Right renal pelvis (tissue), 4 donors: ENCODE measurements at places on chromosomes 6 and 20.

GRCh38 chr6:150377211-150377781 is 8.5 kb downstream of the IYD start:
- DNase-seq: no peak

- no peak for DNase-seq
These were observed 13.6 kb downstream of the BNIP5 start for GRCh38 chr6:36323062-36323461.

DNA sequence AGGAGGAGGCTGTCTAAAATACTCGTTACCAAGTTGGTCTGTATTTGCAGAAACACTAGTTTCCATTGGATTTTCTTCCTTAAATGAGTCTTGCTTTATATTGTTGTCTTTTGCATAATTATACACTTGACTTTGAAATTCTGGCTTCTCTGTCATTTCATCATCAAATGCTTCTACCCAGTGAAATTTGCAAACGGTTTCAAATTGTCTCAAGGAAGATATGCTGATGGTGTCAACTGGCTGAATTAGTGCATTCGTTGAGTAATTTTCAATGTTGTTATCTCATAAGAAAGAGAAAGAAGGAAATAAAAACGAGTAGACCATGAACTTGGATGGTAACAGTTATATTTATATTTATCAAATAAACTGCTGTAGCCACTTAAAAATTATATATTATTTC is 10.8 kb downstream of the CAGE1 start:
- DNase-seq: no peak

DNA sequence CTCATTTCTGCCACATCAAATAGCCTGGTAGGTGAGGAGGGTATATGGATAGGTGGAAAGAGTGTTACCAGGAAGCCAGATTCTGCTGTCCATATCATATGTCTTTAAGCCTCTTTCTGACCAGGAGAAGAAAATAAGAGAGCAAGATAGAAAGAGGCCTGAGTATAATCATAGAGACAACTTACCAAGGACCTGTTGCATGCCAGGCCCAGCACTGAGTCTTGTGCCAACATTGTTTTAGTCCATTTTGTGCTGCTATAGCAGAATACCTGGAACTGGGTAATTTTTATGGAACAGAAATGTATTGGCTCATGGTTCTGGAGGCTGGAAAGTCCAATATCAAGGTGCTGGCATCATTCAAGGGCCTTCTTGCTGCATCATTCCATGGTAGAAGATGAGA is 7.3 kb upstream of the ADA start:
- DNase-seq: no peak

DNA sequence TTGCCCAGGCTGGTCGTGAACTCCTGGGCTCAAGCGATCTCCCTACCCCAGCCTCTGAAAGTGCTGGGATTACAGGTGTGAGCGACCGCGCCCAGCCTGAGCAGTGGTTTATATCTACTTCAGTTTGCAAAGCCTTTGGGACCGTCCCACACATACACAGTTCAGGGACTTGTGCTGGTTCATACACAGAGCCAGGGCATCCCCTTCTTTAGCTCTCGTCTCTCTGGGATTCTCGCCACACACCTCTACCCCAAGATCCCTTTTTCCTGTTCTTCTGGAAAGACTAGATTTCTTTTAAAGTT is 12.5 kb downstream of the CAP2 start:
- DNase-seq: no peak

GRCh38 chr20:13723011-13723410 is 61.7 kb downstream of the ESF1 start:
- DNase-seq: no peak

DNA sequence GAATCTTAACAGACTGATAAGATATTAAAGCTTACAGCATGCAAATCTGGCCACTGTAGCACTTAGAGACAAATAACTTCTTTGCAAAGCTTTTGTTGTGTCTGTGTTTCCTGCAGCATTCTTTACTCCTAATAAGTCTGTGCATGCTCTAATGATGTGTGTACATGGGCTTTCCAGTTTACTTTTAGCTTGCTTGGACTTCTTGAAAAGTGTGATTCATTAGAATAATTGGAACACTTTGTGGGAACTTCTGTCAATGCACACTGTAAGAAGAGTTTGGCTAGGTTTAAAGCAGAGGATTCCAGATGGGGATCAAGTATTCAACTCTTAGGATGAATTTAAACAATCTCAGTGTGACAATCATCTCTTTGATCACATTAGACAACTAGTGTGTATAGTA is 22.1 kb upstream of the TINAG start:
- DNase-seq: no peak

DNA sequence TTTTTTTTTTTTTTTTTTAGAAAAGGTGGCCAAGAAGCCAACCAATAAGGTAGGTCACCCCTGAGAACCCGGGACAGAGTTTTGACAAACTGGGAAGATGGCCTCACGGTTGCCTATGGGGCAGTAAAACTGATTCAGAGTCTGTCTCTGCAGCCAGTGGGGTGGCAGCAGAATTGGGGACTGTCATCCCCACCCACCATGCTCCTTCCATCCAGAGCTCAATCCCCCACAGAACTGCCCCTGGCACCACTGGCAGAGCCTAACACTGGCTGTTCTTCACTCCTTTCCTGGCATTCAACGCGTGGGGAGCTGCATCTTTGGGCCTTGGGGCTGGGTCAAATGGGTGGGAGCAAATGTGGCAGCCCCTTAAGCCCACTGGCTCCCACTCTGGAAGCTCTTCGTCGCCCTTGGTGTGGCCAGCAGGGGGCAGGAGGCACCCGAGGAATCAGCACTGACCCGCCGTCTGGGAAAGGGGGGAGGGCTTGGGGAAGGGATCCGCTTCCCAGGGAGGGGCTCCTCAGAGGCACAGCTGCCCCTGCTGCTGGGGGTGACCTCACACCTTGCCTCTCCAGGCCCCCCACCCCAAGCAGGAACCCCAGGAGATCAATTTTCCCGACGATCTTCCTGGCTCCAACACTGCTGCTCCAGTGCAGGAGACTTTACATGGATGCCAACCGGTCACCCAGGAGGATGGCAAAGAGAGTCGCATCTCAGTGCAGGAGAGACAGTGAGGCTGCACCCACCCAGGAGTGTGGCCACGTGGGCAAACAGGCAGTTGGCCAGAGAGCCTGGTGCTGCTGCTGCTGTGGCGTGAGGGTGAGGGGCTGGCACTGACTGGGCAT is 10.4 kb downstream of the CD40 start:
- no peak for DNase-seq

DNA sequence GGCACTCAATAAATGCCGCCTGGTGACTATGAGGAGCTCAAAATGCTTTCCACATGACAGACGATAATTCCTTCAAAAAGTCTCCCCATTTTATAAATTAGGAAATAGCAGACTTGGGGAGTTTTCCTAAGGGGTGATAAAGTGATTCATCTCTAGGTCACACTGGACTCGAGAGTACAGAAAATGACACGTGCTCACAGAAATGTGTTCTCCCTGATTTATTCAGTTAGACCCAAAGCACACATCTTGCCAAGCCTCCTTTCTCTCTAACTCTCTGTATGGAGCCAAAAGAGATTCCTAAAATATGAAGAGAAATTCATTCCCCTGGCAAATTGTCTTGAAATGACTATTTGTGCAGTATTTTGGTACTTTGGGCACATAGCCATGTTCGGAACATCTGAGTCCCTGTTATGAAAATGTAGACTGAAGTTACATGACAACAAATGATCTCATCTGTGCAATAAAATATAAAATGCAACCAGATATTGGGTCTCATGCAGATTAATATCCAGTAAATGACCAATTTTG is 381.1 kb downstream of the TFAP2B start:
- DNase-seq: no peak

GRCh38 chr6:145815309-145816274 is 997 bp upstream of the FBXO30 start:
- no peak for DNase-seq

- no peak for DNase-seq
These were observed 11.2 kb downstream of the COL9A3 start for GRCh38 chr20:62828051-62828450.

GRCh38 chr20:561437-562231 is 18.0 kb upstream of the CSNK2A1 start:
- peak; percentile 58 for DNase-seq

GRCh38 chr6:53299331-53300005 is 49.3 kb downstream of the ELOVL5 start:
- DNase-seq: no peak

DNA sequence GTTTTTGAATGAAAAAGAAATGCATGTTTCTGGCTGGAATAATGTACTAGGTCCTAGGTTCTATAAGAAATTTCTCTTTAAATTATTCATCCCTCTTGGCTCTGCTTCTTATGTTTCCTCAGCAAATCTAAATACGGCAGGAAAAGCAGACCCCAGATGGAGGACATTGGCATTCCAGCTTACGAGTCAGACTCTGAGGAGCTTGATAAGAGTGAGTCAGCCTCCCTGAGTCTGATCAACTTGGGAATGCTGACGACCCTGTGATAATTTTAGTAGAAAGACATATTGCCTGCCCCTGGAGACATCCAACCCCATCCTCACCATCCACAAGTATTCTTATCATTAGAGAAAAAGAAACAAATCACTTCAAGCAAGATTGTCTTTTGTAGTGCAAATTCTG is 509.7 kb upstream of the MARCKS start:
- no peak for DNase-seq

DNA sequence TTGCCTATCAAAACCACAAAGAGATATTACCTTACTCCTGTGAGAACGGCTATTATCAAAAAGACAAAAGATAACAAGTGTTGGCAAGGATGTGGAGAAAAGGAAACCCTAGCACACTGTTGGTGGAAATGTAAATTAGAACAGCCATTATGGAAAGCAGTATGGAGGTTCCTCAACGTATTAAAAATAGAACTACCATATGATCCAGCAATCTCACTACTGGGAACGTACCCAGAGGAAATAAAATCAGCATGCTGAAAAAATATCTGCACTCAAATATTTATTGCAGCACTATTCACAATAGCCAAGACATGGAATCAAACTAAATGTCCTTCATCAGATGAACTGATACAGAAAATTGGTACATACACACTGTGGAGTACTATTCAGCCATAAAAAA is 149.4 kb upstream of the MLN start:
- DNase-seq: no peak

DNA sequence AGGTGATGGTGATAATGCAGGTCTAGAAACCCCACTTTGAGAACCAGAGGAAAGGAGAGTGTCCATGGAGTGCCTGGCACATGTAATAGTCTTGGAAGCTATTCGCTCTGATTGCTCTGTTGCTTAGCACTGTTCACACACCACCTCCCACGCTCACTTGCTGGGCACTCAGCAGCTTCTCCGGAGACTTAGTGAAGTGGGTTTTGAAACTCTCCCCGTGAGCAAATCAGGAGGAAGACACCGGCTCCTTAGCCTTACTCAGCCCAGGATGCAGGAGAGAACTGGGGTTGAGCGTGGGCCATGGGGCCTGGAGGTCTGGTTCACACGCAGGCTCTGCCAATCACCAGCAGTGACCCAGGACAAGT is 22.2 kb downstream of the BMP7 start:
- no peak for DNase-seq

- no peak for DNase-seq
These were observed 405.7 kb downstream of the RNF144B start for GRCh38 chr6:18792866-18793265.

DNA sequence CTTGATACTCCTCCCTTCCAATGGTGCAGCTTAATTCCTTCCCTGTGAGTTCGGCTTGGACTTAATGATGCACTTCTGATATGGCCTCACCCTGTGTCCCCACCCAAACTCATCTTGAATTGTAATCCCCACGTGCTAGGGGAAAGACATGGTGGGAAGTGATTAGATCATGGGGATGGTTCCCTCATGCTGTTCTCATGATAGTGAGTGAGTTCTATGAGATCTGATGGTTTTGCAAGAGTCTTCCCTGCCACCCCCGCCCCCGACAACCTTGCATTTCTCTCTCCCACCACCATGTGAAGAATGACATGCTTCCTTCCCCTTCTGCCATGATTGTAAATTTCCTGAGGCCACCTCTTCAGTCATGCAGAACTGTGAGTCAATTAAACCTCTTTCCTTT is 50.3 kb upstream of the HLA-G start:
- no peak for DNase-seq

GRCh38 chr6:161498359-161498758 is 224.5 kb upstream of the AGPAT4 start:
- DNase-seq: no peak

DNA sequence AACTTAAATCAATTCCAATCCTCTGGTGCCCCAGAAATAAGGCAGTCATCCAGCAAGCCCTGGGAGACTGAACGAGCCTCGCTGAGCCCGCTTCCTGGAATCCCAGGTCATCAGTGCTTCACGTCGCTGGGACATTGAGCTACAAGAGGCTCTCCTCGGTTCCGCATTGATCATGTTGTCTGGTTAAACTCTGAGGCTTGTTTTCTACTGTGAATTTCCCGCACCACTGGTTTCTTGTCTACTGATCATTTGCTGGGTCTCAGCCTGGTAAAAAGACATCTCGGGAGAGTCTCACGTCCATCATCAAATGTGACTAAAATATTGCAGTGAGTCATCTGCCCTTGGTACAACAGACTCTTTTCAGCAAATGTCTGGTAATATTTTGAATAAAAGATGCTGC is 569.2 kb downstream of the QKI start:
- DNase-seq: no peak
